ENCODE measurements at places on chromosomes 16 and 17. TPM values are rescaled to one million over a fixed set of nuclear protein-coding genes. Genes with fewer than 3 reads are reported as not detected.

HEATR9 gene
- not detected for total RNA-seq

HAS3 gene
- total RNA-seq: 0.08 TPM

GRCh38 chr16:11494433-11494832 is 92.3 kb downstream of the LITAF start:
- DNase-seq: no peak

DNA sequence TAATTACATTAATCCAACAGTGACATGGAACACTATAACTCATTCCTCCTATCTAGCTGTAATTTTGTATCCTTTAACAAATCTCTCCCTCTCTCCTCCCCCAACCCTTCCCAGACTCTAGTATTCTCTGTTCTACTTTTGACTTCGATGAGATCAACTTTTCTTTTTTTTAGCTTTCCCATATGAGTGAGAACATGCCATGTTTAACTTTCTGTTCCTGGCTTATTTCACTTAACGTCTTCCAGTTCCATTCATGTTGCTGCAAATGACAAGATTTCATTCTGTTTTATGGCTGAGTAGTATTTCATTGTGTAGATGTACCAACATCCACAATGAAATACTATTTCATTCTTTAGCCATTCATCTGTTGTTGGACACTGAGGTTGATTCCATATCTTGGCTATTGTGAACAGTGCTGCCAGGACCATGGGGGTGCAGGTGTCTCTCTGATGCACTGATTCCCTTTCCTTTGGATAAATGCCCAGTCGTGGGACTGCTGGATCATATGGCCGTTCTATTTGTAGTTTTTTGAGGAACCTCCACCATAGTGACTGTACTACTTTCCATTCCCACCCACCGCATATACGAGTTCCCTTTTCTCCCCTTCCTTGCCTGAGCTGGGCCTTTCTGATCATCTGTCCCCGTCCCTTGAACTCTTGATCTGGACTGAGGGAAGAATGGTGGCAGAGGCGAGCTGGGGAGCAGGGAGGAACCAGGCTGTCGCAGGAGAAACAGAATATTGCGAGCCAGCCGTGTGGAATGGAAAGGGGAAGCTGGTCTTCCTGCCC is 7.7 kb upstream of the CEP295NL start:
- no peak for DNase-seq

KANSL1 gene
- 32.4 TPM for total RNA-seq

DNA sequence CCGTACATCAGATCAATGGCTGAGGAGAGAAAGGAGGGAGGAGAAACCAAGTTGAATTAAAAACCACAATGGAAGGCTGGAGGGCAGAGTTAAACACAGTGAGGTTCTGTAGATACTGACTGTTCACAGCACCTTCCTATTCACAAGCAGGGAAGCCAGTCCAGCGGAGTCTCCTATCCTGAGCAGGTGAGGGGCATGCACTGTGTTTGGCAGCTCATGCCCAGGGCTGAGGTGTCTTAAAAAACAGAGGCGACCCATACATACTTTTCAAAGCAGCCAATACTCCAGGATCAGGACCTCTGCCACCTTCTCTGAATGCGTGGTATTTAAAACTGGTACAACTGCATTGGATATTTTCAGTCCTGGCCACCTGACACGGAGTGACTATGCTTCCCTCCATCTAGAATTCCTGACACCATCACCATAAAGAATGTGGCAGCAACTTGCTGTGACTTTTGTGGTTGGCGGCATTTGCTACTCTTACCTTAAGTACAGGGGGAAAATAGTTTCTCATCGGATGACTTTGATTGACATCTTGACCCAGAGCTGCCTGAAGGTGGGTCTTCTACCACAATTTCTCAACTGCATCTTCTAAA is 21.5 kb downstream of the USP22 start:
- DNase-seq: no peak

- DNase-seq: no peak
These were observed 7.7 kb upstream of the KRTAP17-1 start for GRCh38 chr17:41322903-41323895.

- peak; percentile 31 for DNase-seq
These were observed 618 bp downstream of the RUSF1 start for GRCh38 chr16:31507617-31507928.

IGF2BP1 gene
- not detected for total RNA-seq

GRCh38 chr16:89149386-89149785 is 22.2 kb upstream of the CDH15 start:
- no peak for DNase-seq

- DNase-seq: no peak
These were observed 17.7 kb downstream of the TCF25 start for GRCh38 chr16:89890886-89891657.

GRCh38 chr16:11072420-11073153 is 128.2 kb downstream of the CLEC16A start:
- DNase-seq: no peak
